ENCODE measurements at places on chromosomes 6 and 20. TPM values are rescaled to one million over a fixed set of nuclear protein-coding genes. Genes with fewer than 3 reads are reported as not detected.

DNA sequence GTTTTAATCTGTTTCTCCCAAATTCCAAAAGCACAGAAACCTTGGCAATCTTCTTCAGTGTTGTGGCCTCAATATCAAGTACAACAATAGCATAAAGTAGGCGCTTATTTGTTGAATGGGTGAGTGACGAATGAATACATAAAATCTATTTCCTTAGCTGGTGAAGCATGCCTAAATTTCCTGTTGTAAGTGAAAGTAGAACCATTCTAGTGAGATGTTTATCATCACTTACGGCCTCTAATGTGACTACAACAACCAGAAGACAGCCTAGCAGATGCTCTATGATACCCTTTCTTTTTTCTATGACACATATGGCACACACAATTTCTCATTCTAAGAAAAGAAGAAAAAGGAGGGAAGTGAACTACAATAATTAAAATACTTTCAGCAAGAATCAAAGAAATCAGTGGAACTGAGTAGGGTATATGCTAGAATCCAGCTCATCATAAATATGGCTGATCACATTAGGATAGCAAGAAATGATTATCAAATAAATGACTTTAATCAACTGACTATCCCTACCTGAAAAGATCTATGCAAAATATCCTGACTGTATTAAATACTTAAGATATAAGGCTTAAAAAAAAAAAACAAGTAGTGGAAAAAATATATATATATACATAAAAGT is 67.4 kb downstream of the BTBD9 start:
- no peak for DNase-seq

PLCB4 gene
- 38.0 TPM for total RNA-seq

GRM1 gene
- total RNA-seq: not detected

DNA sequence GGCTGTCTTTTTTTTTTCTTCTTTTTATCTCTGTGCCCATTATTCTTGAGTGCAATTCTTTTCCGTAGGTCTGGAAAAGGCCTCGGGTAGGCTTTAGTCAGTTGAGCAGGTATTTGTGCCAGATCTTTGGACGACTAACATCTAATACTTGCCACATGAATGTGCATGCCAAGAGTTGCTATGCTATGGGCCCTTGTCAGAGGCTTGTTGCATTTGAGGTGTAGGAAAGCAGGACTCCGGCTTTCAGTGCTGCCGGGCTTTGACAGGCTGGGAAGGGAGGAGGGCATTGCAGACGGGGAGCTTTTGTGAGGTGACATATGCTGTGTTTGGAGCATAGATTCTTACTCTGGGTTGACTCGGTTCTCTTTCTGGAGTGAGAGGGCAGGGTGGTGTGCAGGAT is 10.2 kb downstream of the LRRC1 start:
- DNase-seq: peak; percentile 71

OR2J3 gene
- total RNA-seq: not detected

GRCh38 chr6:70673601-70674000 is 5.9 kb downstream of the SMAP1 start:
- no peak for DNase-seq

DNA sequence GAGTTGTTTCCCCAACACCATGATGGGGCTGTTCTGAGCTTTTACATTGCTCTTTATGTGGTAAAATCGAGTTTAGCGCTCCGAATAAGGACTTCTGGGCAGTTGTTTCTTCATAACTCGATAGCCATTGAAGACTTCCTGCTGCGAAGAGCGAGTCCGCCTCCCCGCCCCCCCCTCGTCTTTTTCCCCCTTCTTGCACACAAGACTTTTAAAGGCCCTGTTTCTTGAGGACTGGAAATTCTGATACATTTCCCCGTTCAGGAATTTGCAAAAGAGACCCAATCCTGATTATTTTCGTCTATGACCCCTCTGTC is 1.5 kb upstream of the CITED2 start:
- DNase-seq: no peak

- no peak for DNase-seq
Measured at GRCh38 chr6:126804332-126805064, 314.0 kb upstream of the RSPO3 start.

GRCh38 chr6:70686548-70687133 is 19.0 kb downstream of the SMAP1 start:
- DNase-seq: no peak

GRCh38 chr6:97293198-97293696 is 10.2 kb upstream of the MMS22L start:
- DNase-seq: no peak

GRCh38 chr20:59386809-59387208 is 86.4 kb downstream of the EDN3 start:
- DNase-seq: no peak

BTNL2 gene
- total RNA-seq: not detected

LZTS3 gene
- total RNA-seq: 14.9 TPM

GRCh38 chr6:113825781-113826180 is 31.4 kb upstream of the MARCKS start:
- peak; percentile 66 for DNase-seq

- no peak for DNase-seq
Measured at GRCh38 chr6:113394216-113394615, 462.9 kb upstream of the MARCKS start.

DNA sequence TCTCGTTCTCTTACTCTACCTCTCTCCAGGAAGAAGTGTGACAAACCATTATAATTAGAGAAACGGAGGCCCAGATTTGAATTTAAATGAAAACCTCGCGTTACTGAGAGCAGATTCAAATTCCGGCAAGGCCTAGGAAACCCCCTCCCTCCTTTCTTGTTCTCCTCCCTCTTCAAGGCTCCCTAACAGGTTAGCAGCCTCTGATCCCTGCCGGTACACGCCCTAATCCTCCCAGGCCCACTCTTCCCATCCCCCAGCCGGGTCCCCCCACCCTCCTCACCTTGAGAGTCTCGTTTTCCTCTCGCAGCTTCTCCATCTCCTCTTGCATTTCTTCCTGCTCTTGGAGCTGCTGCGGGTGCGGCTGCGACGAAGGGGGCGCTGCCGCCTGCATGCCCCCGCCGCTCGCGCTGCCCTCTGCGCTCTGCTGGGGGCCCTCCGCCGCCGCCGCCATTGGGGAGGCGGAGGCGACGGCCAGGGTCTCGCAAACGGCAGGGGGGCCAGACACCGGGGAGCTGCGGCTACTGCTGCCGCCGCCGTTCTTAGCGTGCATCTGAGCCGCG is 3.8 kb downstream of the MTCL3 start:
- no peak for DNase-seq

SIRPB2 gene
- 8.6 TPM for total RNA-seq

GRCh38 chr6:134527108-134527787 is 209.3 kb upstream of the SGK1 start:
- DNase-seq: no peak

GRCh38 chr6:164018133-164018532 is 603.6 kb downstream of the QKI start:
- no peak for DNase-seq

AFG1L gene
- total RNA-seq: 0.53 TPM

DNA sequence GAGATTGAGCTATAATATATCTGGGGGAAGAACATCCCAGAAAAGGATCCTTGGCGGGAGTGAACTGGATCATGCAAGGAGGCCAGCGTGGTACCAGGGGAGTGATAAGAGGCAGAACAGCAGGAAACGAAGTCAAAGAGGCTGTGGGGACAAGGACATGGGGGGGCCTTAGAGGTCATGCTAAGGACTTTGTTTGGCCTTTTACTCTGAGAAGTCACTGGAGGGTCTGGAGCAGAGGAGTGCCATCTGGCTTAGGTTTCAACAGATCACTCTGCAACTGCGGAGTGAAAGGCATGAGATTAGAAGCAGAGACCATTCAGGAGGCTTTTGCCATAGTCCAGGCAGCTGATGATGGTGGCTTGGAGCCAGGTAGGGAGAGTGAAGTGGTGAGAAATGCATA is 24.3 kb downstream of the MRAP2 start:
- no peak for DNase-seq

SLC22A2 gene
- total RNA-seq: not detected

SLPI gene
- 223 TPM for total RNA-seq

GRCh38 chr20:9319687-9320384 is 194.6 kb upstream of the LAMP5 start:
- DNase-seq: no peak

GRCh38 chr6:167827583-167828324 is 1.0 kb downstream of the AFDN start:
- peak; percentile 73 for DNase-seq

- DNase-seq: no peak
Measured at GRCh38 chr6:111888928-111889695, 15.9 kb upstream of the FYN start.

APOM gene
- not detected for total RNA-seq

CD24 gene
- total RNA-seq: not detected

GRCh38 chr6:105449756-105450390 is 47.0 kb upstream of the PREP start:
- no peak for DNase-seq

CLPSL2 gene
- total RNA-seq: not detected

LHFPL5 gene
- not detected for total RNA-seq

DNA sequence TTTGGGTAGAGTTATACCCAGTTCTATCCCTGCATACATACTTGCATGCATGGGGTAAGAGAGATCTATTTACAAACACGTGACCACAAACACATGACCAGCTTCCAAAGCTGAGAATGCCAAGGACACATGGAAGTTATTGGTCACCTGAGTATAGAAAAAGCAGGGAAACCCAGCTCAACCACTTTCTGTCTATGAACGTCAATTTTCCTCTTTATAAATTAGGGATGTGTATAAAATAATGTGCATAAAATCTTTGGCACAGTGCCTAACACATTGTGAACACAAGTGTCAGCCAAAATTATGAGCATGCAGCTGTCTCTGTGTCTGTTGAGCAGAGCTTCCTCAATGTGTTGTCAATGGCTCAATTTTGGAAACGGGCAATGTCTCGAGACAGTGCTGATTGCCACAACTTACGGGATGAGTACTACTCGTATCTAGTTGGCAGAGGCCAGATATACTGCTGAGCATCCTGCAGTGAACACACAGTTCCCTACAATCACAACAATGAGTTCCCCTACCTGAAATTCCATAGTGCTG is 44.9 kb downstream of the TPD52L1 start:
- DNase-seq: no peak
